Stimulated activated CD4-positive, alpha-beta T cell treated with anti-CD3 and anti-CD28 coated beads, TNF-alpha, amount 100 ng/mL, for 48 hours (primary cell): ENCODE measurements at places on chromosomes 3 and 15.
A peak's percentile ranks its signal among the peaks of the same experiment; 100 is the strongest.

GRCh38 chr15:90309020-90309419 is 43.1 kb upstream of the ZNF774 start:
- DNase-seq: no peak

- DNase-seq: no peak
Measured at GRCh38 chr15:45287390-45287956, 35.4 kb downstream of the SLC28A2 start.

GRCh38 chr3:38826001-38826400 is 10.0 kb upstream of the SCN10A start:
- no peak for DNase-seq

DNA sequence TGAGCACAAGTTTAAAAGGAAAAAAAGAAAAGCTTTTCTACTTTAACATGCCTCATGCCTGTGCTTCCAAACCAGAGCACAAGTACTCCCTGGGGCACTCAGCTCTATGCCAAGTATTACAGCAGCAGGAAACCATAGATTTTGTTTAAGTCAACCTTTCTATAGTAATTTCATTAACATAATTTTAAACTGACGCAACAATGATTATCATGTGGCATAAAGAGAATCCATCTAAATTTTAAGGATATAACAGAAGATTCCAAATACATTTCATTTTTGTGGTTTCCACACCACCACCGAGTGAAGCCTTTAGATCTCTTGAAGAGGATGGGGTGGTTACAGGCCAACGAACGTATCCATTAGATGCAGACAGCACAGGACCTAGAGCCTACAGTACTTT is 112.1 kb downstream of the TNIK start:
- DNase-seq: no peak

- peak; percentile 89 for DNase-seq
Measured at GRCh38 chr15:101206176-101206591, 45.7 kb downstream of the CHSY1 start.

- DNase-seq: no peak
Measured at GRCh38 chr15:71463156-71463665, 347.1 kb upstream of the NR2E3 start.

DNA sequence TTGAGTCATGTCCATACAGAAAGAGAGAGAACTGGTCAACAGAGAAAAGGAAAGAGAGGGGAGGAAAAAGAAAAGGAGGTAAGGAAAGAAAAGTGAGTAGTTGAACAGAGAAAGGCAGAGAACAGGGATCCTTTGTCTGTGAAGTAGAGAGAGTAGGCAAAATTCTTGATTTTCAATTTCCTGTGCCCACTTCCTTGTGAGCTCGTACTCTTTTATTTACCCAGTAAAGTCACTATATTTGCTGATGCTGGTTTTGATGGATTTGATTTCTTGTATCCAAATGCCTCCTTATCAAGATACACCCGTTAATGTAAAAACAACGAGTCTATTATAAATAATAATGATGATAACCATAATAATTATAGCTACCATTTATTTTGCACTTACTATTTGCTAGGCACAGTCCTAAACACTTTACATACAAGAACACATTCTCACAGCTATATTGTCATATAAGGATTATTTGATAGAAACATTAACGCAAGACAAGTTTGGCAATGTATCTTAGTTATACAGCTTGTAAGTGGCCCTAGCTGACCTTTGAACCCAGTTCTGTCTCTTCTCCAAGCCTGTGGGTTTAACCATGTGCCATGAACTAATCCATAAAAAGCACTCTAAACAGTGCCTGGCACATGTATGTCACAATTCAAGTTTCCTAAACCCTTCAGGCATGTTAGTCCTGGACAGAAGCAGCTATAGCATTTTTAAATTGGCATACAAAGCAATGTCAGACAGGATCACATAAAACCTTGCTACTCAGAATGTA is 6.7 kb upstream of the P2RY1 start:
- DNase-seq: no peak

GRCh38 chr3:161354554-161354953 is 16.8 kb downstream of the SPTSSB start:
- DNase-seq: no peak

GRCh38 chr3:24622138-24622537 is 127.5 kb upstream of the THRB start:
- DNase-seq: no peak

DNA sequence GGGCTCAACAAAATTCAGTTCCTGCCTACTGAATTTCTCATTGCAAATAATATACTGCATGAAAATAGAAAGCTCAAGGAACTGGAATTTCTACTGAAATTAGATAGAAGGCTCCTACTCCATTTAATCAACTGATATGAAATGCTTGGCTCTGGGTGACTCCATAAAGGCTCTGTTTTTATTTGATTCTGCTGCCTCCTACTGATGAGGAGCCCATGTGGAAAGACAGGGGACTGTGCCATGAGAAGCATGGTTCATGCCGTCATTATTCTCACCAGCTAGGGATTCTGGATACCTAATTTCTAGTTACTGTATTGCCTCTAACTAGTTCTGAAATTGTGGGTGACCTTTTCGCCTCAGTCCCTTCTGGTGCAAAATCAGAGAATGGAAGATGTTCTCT is 366.2 kb upstream of the DPH6 start:
- no peak for DNase-seq

DNA sequence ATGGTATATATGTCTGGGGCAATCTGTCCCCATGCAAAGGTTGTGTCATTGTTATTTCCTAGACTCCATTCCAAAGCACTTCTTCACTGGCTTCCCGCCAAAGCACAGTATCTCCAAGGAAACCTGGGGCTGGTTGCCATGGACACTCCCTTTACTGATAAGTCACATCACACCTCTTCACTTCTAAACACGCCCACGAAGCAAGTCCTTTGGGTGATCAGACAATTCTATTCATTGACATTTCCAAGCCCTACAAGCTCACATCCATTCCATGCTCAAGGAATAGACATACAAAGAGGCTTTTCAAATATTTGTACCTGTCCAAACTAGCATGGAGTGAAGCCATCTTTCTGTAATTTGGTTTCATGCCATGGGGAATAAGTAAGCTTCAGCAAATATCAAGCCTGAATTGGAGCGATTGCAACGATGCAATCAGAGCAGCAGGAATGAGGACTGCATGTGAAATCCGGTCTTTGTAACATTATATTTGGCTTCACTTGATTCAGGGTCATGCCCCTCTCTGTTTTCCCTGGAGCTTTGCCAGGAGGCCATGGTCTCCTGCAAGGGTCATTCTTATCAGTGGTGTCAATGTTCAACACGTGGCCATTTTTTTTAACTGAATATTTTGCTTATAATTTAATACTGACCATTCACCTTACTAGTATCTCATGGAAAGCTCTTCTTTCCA is 201.6 kb upstream of the TMC3 start:
- DNase-seq: no peak

DNA sequence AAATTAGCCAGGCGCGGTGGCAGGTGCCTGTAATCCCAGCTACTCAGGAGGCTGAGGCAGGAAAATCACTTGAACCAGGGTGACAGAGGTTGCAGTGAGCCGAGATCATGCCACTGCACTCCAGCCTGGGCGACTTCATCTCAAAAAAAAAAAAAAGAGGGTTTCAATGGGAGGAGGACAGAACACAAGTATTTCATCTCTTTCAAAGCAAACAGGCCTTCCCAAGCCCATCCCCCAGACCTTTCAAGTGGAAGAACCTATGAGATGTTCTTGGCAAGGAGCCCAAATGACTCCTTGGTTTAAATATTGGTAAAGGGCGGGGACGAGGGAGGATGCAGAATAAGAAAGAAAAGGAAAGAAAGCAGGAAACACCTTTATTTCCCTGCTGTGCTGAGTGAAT is 62.2 kb upstream of the MCF2L2 start:
- DNase-seq: no peak

DNA sequence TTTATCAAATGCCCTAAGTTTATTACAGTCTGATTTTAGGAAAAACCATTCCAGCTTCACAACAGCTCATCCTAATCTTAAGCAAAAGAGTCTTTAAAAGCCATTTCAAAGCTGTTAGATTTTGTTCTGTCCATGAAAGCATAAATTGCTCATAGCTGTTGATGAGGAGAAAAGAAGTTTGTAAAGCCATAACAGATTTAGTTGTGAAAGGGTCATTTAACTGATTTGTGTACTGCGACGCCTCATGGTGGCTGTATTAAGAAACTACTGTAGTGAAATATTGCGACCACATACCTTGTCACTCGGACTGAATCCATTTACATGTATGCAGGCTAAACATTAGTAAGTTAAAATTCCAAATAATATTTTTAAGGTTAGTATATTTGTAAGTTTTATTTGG is 20.9 kb downstream of the BBX start:
- no peak for DNase-seq

- DNase-seq: no peak
Measured at GRCh38 chr3:143090486-143090885, 29.1 kb upstream of the CHST2 start.

GRCh38 chr3:140146668-140147067 is 211.7 kb downstream of the CLSTN2 start:
- DNase-seq: no peak

- no peak for DNase-seq
Measured at GRCh38 chr15:64263567-64263966, 92.4 kb downstream of the CSNK1G1 start.
